ENCODE measurements at places on chromosomes 7 and 10.

DNA sequence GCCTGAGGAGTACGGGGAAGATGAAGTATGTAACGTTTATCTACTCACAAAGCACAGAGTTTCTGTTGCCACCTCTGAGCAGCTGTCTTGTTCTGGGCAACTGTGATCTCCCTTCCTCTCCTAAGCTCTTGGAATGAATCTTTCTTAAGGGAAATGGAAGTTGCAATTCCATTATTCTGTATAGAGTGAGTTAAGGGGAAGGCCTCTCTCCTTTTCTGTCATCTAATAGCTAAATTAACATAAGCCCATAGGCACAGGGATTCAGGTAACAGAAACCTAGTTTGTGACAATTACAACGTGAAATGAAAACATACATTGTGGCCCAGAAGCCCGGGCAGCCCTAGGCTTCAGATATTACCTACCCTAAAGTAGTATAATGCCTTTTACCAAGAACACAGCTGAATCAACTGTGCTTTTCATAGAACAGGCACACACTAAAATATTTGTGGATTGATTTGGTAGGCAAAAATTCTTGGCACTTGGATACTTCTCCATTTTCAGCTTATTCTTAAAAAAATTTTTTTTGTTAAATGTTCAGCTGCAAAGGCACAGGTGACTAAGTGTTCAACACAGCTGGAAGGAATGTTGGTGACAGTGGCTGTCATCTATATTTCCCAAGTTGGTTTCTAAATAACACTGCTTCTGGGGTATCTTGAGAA lies 3.8 kb upstream of the PDCD4 start:
- no peaks in the 10 kb centered on the region for H3K27me3 ChIP-seq
- DNase-seq, result no peak
- H3K4me1 ChIP-seq, result peaks cover 85% of the 10 kb centered on the region
- H3K36me3 ChIP-seq, result no peaks in the 10 kb centered on the region
- peak overlapping the region; percentile 55 for H3K4me3 ChIP-seq

- H3K4me1 ChIP-seq, result peaks cover 2% of the 10 kb centered on the region
- no peak overlapping the region for H3K4me3 ChIP-seq
- no peak for DNase-seq
- H3K36me3 ChIP-seq, result no peaks in the 10 kb centered on the region
- no peak overlapping the region for H3K27ac ChIP-seq
- H3K27me3 ChIP-seq, result no peaks in the 10 kb centered on the region
Observed at GRCh38 chr10:71933651-71934050, 30.5 kb upstream of the CHST3 start.

DNA sequence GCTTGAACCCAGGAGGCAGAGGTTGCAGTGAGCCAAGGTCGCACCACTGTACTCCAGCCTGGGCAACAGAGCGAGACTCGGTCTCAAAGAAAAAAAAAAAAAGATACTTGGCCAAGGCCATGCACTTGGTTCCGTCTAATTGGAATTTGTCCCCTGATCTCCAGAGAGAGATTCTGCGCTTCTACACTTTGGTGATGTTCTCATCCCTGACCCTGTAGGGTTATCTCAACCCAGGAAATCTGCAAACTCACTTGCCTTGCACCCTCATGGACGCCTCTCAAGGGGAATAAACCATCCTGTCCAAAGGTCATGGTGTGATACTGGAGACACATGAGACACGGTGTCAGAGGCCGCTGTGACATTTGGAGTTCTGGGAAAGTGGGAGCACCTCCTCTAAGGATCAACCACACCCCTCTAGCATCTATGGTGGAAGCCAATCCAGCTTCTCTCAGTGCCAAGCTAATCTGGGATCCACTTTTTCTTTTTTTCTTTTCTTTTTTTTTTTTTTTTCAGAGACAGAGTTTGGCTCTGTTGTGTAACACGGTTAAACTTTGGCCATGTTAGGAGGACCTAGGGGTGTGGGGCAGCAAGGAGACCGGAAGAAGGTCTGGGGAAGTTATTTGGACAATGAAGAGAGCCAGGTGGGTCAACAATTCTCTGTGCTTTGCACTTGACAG lies 7.8 kb upstream of the POR start:
- H3K36me3 ChIP-seq, result no peaks in the 10 kb centered on the region
- H3K27me3 ChIP-seq, result no peaks in the 10 kb centered on the region
- H3K4me1 ChIP-seq, result no peaks in the 10 kb centered on the region
- DNase-seq, result no peak

- H3K27me3 ChIP-seq, result no peaks in the 10 kb centered on the region
- no peak for DNase-seq
- no peak overlapping the region for H3K4me3 ChIP-seq
- no peaks in the 10 kb centered on the region for H3K36me3 ChIP-seq
- no peak overlapping the region for H3K27ac ChIP-seq
Observed at GRCh38 chr10:106392778-106393177, 771.7 kb downstream of the SORCS1 start.

DNA sequence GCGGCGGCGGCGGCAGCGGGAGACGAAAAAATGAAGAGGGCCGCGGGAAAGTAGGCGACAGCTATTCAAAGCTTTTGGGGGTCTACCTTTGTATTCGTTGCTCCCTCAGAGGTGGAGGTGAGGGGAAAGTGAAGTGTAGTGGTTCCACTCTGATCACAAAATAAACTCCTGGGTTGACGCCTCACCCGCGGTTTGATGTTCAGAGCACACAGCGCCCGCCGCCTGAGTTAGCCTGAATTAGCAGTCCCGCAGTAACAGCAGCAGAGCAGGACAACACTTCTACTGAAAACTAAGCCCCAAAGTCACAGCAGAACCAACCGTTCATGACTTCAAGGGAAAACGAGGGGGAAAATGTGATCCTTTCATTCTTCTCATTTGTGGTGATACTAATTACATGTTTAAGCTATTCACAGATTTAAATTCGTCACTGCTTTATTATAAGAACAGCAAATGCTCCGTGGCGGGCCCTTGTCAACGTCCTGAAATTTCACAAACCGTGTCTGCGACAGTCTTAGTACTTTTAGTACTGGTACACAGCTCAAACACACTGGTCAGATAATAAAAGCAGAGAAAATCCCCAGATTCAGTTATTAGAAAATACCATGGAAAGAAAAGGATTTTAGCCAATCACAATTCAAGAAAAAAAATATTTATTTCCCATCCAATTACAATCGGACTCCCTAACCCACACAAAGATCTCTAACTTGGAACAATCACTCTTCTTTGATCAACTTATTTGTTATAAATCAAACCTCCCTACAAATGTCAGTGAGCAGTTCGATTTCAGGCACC lies 563 bp upstream of the JMJD1C start:
- peaks cover 13% of the 10 kb centered on the region for H3K4me1 ChIP-seq
- peak overlapping the region; percentile 75 for H3K27ac ChIP-seq
- H3K27me3 ChIP-seq, result no peaks in the 10 kb centered on the region
- DNase-seq, result no peak
- peak overlapping the region; percentile 65 for H3K4me3 ChIP-seq

- peaks cover 6% of the 10 kb centered on the region for H3K4me1 ChIP-seq
- no peak for DNase-seq
- peaks cover 8% of the 10 kb centered on the region for H3K27me3 ChIP-seq
- no peak overlapping the region for H3K4me3 ChIP-seq
Observed at GRCh38 chr7:29883462-29884398, 77.4 kb downstream of the WIPF3 start.

GRCh38 chr7:88500131-88500530 lies 193.4 kb upstream of the STEAP4 start:
- no peaks in the 10 kb centered on the region for H3K4me1 ChIP-seq
- no peak overlapping the region for H3K4me3 ChIP-seq
- H3K27ac ChIP-seq, result no peak overlapping the region
- no peak for DNase-seq
- no peaks in the 10 kb centered on the region for H3K36me3 ChIP-seq

- peak overlapping the region; percentile 58 for H3K27ac ChIP-seq
- DNase-seq, result peak; percentile 68
- no peaks in the 10 kb centered on the region for H3K36me3 ChIP-seq
- no peaks in the 10 kb centered on the region for H3K27me3 ChIP-seq
- no peak overlapping the region for H3K4me3 ChIP-seq
Observed at GRCh38 chr10:88114368-88114767, 250.9 kb downstream of the PTEN start.

GRCh38 chr7:87575521-87575920 lies 25.2 kb downstream of the ABCB1 start:
- H3K27ac ChIP-seq, result no peak overlapping the region
- no peak for DNase-seq
- H3K27me3 ChIP-seq, result no peaks in the 10 kb centered on the region
- no peaks in the 10 kb centered on the region for H3K36me3 ChIP-seq
- no peak overlapping the region for H3K4me3 ChIP-seq

- no peak overlapping the region for H3K27ac ChIP-seq
- no peaks in the 10 kb centered on the region for H3K36me3 ChIP-seq
- H3K4me3 ChIP-seq, result no peak overlapping the region
- no peak for DNase-seq
- no peaks in the 10 kb centered on the region for H3K4me1 ChIP-seq
Observed at GRCh38 chr7:6307762-6308161, 35.3 kb upstream of the CYTH3 start.

DNA sequence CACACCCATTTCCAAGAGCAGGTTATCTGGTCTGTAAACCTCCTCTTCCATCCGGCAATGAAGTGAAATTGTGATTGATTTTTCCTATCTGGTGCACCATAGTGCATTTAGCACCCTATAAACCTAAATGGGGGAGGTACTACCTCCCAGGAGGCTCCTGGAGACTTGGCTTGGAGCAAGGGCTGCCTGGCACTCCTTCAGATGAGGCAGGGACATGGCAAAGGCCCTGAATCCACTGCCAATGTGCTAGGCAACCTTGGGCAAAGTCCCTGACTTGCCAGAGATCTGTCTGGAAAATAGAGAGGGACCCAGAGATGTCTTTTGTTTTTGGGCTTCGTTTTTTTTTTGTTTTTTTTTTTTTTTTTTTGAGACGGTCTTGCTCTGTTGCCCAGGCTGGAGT lies 6.7 kb upstream of the GRID1 start:
- H3K4me1 ChIP-seq, result peaks cover 5% of the 10 kb centered on the region
- no peak overlapping the region for H3K27ac ChIP-seq
- no peak for DNase-seq
- H3K36me3 ChIP-seq, result no peaks in the 10 kb centered on the region
- peaks cover 63% of the 10 kb centered on the region for H3K27me3 ChIP-seq

DNA sequence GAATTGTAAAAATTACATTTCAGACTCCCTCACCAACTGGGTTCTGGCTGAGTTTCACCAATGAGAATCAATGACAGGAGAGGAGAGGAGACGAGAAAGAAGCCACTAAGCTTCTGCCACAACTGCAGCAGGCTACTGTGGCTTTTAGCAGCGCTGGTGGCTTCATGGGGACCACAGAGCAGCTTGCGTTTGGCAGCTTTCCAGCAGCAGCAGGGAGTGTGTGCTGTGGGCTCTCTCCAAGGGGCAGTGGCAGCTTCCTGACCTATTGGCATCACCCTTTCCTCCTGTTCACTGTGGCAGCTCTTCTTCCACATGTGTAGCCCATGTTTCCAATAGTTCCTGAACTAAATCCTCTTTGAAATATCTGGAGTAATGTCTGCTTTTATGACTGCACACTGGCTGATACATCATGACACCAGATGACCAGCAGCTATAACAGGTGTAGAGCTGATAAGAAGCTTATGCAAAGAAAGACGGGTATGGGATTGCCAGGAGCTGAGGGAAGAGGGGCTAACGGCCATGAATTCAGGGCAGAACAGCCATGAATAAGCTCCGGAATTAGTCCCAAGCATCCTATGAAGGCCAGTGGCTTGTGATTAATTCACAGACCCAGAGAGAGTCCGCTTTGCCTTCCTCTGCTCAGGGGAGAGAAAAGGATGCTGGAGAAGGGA lies 46.8 kb downstream of the KCNH2 start:
- no peak overlapping the region for H3K27ac ChIP-seq
- H3K27me3 ChIP-seq, result peaks cover 8% of the 10 kb centered on the region
- no peak overlapping the region for H3K4me3 ChIP-seq
- no peaks in the 10 kb centered on the region for H3K4me1 ChIP-seq

DNA sequence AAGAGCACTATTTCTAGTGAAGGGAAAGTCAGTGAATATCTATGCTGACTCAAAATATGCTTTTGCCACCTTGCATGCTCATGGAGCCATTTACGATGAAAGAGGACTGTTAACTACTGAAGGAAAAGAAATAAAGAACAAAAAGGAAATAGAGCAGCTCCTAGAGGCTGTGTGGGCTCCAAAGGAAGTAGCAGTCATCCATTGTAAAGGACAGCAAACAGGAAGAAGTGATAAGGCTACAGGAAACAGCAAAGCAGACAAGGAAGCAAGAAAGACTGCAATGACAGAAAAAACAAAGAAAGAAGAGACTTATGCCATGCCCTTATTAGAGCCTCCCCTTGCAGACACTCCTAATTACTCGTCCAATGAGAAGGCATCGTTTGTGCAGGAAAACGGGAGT lies 12.0 kb upstream of the ZNF33B start:
- H3K27me3 ChIP-seq, result peaks cover 2% of the 10 kb centered on the region
- H3K4me1 ChIP-seq, result no peaks in the 10 kb centered on the region
- no peak for DNase-seq
- H3K4me3 ChIP-seq, result no peak overlapping the region
- H3K36me3 ChIP-seq, result no peaks in the 10 kb centered on the region

GRCh38 chr7:150410131-150410530 lies 31.0 kb downstream of the ZNF775 start:
- no peaks in the 10 kb centered on the region for H3K27me3 ChIP-seq
- peaks cover 37% of the 10 kb centered on the region for H3K36me3 ChIP-seq
- no peak for DNase-seq
- peak overlapping the region; percentile 97 for H3K27ac ChIP-seq
- peaks cover 35% of the 10 kb centered on the region for H3K4me1 ChIP-seq
- H3K4me3 ChIP-seq, result no peak overlapping the region

GRCh38 chr10:22159979-22160378 lies 57.8 kb downstream of the EBLN1 start:
- peaks cover 8% of the 10 kb centered on the region for H3K4me1 ChIP-seq
- no peak overlapping the region for H3K4me3 ChIP-seq
- no peak for DNase-seq
- H3K27me3 ChIP-seq, result no peaks in the 10 kb centered on the region
- H3K36me3 ChIP-seq, result no peaks in the 10 kb centered on the region

GRCh38 chr7:101942603-101943210 lies 125.3 kb downstream of the CUX1 start:
- no peak overlapping the region for H3K27ac ChIP-seq
- H3K27me3 ChIP-seq, result no peaks in the 10 kb centered on the region
- no peak overlapping the region for H3K4me3 ChIP-seq
- H3K36me3 ChIP-seq, result peaks cover 2% of the 10 kb centered on the region

DNA sequence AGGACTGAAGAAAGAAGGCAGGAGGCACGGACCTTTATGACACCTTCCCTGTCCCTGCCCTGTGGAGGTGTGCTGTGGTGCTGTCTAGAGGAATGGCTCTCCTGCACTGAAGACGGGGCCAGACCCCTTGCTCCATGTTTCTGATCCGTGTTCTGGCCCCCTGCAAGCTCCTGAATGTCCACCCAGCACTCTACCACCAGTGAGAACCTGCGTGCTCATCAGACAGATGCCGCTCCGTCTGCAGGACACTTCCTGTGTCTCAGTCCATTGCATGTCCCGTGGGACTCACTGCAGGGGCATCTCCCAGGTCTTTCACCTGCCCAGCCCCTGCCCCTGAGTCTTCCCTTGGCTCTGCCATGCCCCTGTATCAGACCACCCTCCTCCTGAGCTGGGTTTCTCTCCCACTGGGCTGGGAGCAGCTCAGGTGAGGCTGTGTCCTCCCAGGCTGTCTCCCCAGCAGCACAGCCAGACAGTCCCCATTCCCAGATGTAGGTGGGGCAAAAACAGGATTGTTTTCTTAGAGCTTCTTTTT lies 278.3 kb upstream of the ZNF32 start:
- no peaks in the 10 kb centered on the region for H3K4me1 ChIP-seq
- no peaks in the 10 kb centered on the region for H3K36me3 ChIP-seq
- no peaks in the 10 kb centered on the region for H3K27me3 ChIP-seq
- no peak overlapping the region for H3K27ac ChIP-seq

- no peaks in the 10 kb centered on the region for H3K4me1 ChIP-seq
- DNase-seq, result no peak
- no peak overlapping the region for H3K27ac ChIP-seq
- no peak overlapping the region for H3K4me3 ChIP-seq
Observed at GRCh38 chr7:80552031-80552694, 40.3 kb upstream of the GNAT3 start.
